ENCODE measurements at places on chromosomes 6 and 20. TPM values are rescaled to one million over a fixed set of nuclear protein-coding genes. Genes with fewer than 3 reads are reported as not detected.

Gene LTV1
- 30.8 TPM for total RNA-seq

Gene GABRR1
- not detected for total RNA-seq

Gene AIF1
- not detected for total RNA-seq

Gene ZNF165
- total RNA-seq: 0.33 TPM

Gene PRDM13
- not detected for total RNA-seq

Gene DDR1
- 7.4 TPM for total RNA-seq

Gene TREM1
- not detected for total RNA-seq

Gene FABP7
- not detected for total RNA-seq

Gene ARMH2
- total RNA-seq: not detected

Gene CCDC170
- total RNA-seq: 0.04 TPM

Gene TPX2
- total RNA-seq: 39.3 TPM

Gene HEY2
- total RNA-seq: 0.46 TPM

Gene DACT2
- not detected for total RNA-seq

Gene ULBP2
- 5.8 TPM for total RNA-seq

Gene ISM1
- total RNA-seq: under 0.01 TPM

Gene MCCD1
- total RNA-seq: not detected

Gene FAM50B
- total RNA-seq: 18.9 TPM

Gene CCDC167
- 23.0 TPM for total RNA-seq

Gene COL21A1
- 0.13 TPM for total RNA-seq

Gene VNN1
- not detected for total RNA-seq

Gene TRERF1
- 0.85 TPM for total RNA-seq

Gene PPARD
- 7.4 TPM for total RNA-seq

Gene SENP6
- total RNA-seq: 50.3 TPM

Gene SIRPA
- 14.5 TPM for total RNA-seq

Gene FAM162B
- 0.35 TPM for total RNA-seq

Gene DCDC2
- not detected for total RNA-seq

Gene TRIM38
- total RNA-seq: 8.0 TPM

Gene CBLN4
- total RNA-seq: not detected

Gene SLC22A7
- total RNA-seq: not detected

Gene AVP
- not detected for total RNA-seq

Gene VGLL2
- not detected for total RNA-seq

Gene RBM24
- total RNA-seq: 0.74 TPM

Gene FOXF2
- total RNA-seq: not detected

Gene KCTD20
- 81.6 TPM for total RNA-seq

Gene WDR27
- 23.4 TPM for total RNA-seq

Gene PRKN
- total RNA-seq: 0.59 TPM

Gene CST5
- total RNA-seq: not detected

Gene SLC4A11
- total RNA-seq: 4.3 TPM

Gene DLGAP4
- 20.0 TPM for total RNA-seq

Gene SERPINB1
- 50.8 TPM for total RNA-seq

Gene VAPB
- 12.3 TPM for total RNA-seq

Gene TRIM10
- not detected for total RNA-seq

Gene RIPOR2
- total RNA-seq: not detected

Gene SAPCD1
- 0.78 TPM for total RNA-seq

Gene SLC22A3
- total RNA-seq: 0.13 TPM

Gene CALHM6
- total RNA-seq: 0.32 TPM

Gene AURKA
- 32.9 TPM for total RNA-seq

Gene CLDN20
- total RNA-seq: not detected

Gene DTNBP1
- total RNA-seq: 11.8 TPM

Gene LCA5
- total RNA-seq: 6.1 TPM

Gene F13A1
- total RNA-seq: not detected

Gene LBP
- 0.07 TPM for total RNA-seq

Gene SSTR4
- total RNA-seq: not detected

Gene MYLK2
- total RNA-seq: 0.40 TPM

Gene HLA-DQB1
- total RNA-seq: not detected

Measured in pulmonary artery endothelial cell (primary cell).